ENCODE measurements at places on chromosomes 12 and 14.

- DNase-seq = no peak
Measured at GRCh38 chr12:92621833-92622232, 81.0 kb upstream of the PLEKHG7 start.

- peak; percentile 55 for DNase-seq
Measured at GRCh38 chr14:102593061-102593824, 794 bp downstream of the RCOR1 start.

DNA sequence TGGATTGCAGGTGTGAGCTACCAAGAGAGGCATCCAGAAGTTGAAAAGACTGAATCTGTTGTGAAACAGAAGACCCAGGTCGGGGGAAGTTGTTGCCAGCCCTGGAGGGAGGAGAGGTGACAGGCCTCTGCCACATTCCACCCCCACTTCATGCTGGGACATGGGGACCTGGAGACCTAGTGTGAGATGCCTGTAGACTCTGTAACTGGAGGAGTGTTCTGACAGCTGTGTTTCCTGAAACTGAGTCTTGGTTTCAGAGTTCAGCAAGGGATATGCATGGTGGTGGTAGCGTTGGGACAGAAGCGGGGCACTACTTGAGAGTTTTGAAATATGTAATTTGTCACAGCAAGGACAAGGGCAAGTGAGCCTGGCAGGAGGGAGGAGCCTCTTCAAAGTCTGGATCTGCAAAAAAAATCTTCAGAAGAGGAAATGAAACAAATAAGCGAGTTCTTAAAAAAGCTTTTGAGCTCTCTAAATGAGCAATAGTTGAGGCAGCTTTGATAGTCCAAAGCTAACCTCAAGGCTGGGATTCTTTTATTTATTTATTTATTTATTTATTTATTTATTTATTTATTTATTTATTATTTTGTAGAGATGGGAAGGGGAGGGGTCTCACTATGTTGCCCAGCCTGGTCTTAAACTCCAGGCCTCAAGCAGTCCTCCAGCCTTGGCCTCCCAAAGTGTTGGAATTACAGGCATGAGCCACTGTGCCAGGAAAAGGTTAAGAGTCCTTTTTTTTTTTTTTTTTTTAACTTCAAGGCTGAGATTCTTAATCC is 58.9 kb upstream of the EEA1 start:
- DNase-seq = no peak

DNA sequence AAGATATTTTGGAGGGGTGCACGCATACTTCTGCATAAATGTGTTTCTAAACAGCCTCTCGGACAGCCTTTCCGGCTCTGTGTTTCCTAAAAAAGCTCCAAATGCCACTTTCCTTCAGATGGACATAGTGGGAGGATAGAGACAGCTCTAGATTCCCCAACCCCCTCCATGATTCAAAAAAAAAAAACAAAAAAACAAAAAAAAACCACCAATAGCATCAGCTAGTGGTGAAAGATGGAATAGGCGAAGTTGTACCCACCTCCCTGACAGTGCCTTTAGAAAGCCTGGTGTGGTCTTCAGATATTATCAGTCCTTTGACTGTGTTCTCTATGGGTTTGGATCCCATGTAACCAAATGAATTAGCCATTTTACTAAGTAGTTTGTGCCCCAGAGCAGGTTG is 94.1 kb downstream of the PHETA1 start:
- no peak for DNase-seq

- no peak for DNase-seq
Measured at GRCh38 chr12:128042825-128043224, 224.1 kb upstream of the TMEM132C start.

DNA sequence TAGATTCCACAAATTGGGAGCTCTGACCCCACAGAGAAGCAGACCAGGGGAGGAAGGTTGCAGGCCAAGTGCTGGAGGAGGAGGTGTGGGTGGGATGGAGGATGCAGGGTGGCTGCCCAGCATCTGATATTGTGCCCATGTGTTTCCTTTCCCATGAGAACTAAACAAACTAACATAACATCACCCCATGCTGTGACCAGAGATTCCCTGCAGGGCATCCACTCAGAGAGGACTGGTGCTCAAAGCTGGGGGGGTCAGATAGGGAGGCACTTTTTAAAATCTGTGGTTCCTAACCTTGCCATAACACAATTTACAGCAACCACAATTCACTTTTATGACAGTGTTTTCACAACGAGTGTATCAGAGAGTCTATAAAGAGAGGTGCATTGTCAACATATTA is 1277.6 kb downstream of the AACS start:
- DNase-seq = no peak

- DNase-seq = no peak
Measured at GRCh38 chr12:103645202-103645601, 58.1 kb downstream of the STAB2 start.

GRCh38 chr12:116603546-116604177 is 44.5 kb downstream of the MAP1LC3B2 start:
- DNase-seq = no peak

- DNase-seq = no peak
Measured at GRCh38 chr14:57087841-57088240, 180.9 kb downstream of the EXOC5 start.

DNA sequence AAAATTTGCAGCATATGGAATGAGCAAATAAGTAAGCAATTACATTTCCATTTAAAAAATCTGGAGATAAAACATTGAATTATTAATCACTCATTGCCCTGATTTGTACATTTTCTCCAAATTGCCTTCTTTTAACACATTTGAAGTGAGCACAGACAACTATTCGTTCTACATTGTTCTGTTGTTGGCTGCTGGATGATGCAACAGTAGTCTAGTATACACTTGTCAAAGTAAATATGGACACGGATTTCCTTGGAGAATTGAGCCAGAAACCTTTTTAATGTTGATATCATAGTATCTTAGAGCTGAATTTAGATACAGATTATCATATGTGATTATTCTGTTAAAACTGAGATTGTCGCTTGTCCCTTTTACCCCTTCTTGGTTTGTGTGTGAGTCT is 188.2 kb downstream of the FUT8 start:
- no peak for DNase-seq

DNA sequence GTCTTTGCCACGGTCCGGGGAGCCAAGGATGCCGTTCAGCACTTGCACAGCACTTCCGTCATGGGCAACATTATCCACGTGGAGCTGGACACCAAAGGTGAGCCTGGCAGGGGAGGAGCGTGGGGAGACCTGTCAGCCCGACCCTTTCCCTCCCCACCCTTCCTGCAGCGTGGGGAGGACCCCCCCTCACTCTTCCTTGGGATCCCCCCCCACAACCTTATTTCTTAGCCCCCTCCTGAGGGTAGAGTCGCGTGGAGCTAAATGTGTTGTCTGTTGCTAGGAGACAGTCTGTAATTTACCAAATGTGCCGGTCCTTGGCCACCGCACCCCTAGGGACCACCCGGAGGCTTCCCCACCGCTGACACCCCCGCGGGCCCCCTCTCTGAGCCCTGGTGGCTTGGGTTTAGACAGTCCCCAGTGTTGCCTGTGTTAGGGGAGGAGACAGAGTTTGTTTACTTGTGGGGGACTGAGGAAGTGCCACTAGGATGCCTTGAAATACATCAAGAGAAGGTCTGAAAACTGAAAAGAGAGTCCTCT is 2.3 kb downstream of the SETD1B start:
- DNase-seq = no peak

DNA sequence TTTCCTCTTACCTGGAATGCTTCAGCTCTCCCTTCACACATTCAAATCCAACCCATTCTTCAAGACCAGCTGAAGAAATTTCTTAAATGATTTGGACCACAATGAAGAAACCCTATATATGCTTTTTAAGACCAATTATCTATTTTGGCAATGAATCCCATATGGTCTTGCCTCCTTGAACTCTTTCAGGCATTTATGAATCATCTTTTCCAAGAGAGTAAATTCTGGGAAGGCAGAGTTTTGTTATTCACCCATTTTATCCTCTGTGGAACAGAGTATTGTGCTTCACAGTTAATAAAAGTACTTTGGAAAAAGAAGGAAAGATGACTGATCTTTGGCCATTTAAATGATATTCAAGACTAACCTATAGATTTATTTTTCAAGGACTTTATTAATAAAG is 14.0 kb downstream of the GIT2 start:
- no peak for DNase-seq

GRCh38 chr12:52752516-52752915 is 24.6 kb downstream of the KRT76 start:
- no peak for DNase-seq

DNA sequence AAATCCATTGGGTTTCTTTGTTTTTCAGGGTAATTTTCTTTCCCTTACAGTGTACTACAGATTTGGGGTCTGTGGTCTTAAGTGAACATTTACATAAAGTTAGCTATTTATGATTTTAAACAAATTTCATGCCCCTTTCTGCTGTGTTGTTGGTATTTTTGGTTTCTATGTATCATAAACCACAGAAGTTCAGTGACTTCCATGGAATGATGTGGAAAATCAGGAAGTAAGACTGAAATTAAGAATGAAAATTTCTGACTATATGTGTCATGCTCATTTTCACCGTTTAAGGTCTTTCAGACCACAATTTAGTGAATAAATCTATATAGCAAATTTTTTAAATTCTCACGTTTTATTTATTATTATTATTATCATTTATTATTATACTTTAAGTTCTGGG is 31.7 kb downstream of the ETV6 start:
- no peak for DNase-seq

DNA sequence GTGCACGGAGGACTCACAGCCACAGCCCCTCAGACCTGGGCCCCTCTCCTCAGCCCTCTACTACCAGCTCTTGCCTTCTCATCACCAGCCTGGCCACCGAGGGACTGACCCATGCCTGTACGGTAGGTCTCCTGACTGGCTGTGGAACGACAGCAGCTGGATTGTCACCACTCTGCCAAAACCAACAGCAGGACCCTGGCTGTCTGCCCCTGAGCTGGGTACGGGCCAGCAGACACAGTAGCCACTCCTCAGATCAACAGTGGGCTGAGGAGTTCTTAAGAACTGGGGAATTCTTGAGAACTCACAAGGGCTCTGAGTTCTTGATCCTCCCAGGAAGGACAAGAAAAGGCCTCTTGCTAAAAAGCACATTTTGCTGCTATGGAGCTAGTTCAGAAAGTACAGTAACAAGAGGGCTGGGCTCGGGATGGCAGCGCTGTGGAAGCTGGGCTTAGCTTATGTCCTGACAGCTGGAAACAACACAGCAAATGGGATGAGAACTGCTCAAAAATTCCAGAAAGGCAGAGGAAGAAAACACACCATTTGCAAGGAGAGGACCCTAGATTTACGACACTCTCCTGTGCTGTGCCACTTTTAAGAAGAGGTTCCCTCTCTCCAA is 176.4 kb downstream of the ANO2 start:
- no peak for DNase-seq

- no peak for DNase-seq
Measured at GRCh38 chr12:115450017-115450416, 766.0 kb upstream of the TBX3 start.

GRCh38 chr12:122946690-122947341 is 19.4 kb downstream of the ABCB9 start:
- peak; percentile 67 for DNase-seq

- no peak for DNase-seq
Measured at GRCh38 chr14:96130854-96131253, 73.8 kb upstream of the BDKRB2 start.

DNA sequence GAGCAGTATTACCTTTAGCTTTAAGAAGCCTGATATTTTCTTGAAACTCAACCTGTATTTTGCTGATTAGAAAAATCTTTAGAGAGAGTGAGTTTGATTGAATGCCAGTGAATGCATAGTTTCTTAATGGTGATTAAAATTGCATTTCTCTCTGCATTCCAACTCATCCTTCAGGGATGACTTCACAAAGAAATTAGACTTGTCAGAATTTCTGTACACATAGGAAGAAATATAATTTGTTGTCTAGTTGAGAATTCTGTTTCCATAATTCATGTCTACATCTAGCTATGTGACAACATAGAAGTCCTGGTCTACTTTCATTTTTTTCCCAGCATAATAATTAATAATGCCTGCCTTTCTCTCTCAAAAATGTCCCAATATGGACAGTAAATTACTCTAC is 136.6 kb downstream of the OTOGL start:
- no peak for DNase-seq

DNA sequence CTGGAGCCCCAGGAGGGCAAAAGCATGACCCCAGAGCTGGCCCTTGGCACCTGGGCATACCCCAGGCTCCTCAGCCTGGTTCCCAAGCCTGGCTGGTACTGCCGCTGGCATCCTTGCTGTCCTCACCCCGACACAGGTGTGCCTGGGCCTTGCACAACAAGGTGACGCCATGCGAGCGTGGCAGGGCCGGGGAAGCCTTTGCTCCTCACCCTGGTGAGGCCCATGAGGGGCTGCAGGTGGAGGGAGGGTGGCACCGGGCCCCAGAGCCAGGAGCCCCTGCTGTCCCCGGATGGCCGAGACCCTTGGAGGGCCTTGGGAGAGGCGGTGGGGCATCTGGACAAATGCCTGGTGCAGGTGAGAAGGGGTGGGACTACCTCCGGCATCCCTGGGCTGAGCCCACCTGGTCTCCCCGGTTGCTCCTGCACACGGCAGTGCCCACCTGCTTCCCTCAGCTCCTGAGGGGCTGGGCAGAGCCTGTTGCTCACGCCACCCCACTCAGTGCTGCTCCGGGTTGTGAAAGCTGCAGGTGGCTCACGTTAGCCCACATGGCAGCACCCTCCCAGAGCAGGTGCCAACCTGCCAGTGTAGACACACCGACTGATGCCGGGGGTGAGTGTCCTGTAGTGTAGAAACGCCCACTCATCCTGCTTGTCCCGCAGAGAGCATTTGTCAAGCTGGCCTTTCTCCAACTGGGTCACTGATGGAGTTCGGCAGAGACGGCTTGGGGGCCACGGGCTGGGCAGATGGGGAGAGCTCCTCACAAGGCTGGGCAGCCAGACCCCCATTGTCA is 24.6 kb upstream of the KIF26A start:
- no peak for DNase-seq

DNA sequence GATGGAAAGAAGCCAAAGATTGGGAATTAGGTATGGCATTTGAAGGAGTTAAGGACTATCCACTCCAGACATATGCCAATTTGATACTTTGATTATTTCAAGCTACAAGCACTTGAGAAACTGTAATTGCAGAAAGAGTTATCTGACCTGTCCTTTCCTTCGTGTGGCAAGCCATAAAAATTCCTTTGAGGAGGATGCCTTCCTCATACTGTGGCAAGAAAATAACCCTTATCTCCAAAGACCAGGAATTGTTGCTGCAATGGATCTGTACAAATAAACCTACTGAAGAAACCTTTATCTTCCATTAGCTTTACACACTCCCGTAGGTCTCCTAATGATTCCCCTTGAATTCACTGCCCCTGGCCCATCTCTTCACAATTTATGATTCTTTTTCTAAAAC is 165.1 kb upstream of the AMIGO2 start:
- DNase-seq = no peak

- no peak for DNase-seq
Measured at GRCh38 chr12:2168808-2169207, 116.0 kb downstream of the CACNA1C start.

GRCh38 chr12:59393506-59393905 is 202.3 kb upstream of the SLC16A7 start:
- DNase-seq = no peak

Data from CD4-positive, alpha-beta T cell treated with Interleukin-6 at 100 ng/mL for 8 hours (primary cell).